ENCODE measurements at places on chromosomes 1 and 21.

DNA sequence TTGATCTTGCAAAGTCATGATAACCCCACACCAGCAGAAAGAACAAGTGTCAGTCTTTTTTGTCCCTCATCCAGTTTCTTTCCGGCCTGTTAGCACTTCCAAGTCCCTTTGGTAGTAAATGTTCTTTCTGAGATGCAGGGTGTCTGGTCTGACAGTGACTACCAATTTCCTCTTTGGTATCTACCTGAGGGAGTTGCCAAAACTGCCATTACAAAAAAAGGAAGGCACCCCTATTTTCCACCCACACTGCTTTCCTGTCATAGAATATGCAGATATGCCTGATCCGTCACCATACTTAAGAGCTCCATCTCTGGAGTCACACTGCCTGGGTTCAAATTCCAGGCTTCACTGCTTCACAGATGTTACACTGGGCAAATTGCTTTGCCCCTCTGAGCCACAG is 72.4 kb downstream of the ZNF281 start:
- no peak for DNase-seq

DNA sequence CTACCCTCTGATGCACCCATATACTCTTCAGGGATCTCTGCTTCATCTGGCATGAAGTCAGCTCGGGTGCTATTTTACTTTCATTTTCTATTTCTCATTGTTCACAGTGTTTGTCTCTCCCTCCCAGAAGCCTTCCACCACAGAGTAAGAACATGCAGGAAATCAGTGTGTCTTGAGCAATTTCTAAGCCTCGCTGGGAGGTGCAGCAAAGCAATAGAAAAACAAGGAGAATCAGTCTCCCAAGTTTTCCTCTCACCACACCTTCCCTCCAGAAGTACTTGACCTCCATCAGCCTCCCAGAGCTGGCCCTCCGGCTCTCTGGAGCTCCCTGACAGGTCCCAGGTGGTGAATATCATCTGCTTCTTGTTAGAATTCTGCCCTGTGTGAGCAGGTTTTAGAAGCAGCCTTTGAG is 594.7 kb upstream of the CAMK1G start:
- DNase-seq, result no peak

- DNase-seq, result no peak
These were observed 65.3 kb upstream of the MAGI3 start for GRCh38 chr1:113325022-113325421.

GRCh38 chr21:41836166-41837015 is 42.8 kb downstream of the PRDM15 start:
- DNase-seq, result no peak

DNA sequence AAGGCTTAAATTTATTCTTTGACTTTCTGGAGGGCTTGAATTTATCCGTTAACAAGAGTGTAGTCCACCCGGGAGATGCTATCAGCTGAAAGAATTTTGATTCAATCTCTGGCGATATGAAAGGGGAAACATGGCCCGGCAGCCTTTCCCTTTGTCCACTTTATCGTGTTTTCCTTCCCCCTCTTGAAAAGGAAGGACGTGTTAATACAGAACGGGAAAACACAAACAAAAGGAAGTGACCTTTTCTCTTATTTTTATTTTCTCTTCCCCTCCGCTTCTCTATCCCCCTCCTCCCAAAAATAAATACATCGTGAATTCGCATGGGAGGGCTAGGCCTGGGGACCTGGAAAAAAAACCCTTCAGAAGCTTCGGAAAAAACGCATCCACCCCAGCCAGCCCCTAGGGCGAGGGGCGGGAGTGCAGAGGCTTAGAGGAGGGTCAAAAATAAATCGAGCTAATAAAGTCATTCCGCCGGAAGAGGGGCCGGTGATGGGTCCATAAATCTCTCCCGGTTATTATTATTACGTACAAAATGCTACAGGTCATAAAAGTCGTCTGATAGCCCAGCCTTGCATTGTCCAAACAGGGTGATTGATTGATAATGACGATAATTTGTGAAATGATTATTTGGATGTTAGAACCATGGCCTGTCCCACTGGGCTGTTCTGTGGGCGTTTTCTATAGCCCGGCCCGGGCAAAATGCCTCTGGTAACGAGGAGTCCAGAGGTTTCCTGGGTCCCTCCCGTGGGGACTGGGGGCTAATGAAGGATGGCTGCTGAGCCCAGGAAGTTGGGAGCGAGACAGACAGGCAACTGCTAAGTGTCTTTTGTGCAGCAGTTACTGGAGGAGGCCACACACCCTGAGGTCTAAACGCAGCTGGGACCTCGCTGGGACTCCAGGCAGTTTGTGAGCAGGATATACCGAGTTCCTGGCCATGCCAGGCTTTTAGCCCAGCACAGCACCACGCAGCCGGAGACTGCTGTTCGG is 179.4 kb downstream of the PRDM16 start:
- DNase-seq, result no peak
